ENCODE measurements at places on chromosomes 12 and 14. TPM values are rescaled to one million over a fixed set of nuclear protein-coding genes. Genes with fewer than 3 reads are reported as not detected.

The KRT1 gene
- not detected for total RNA-seq

The DCN gene
- not detected for total RNA-seq

GRCh38 chr12:62166525-62166924 lies 93.7 kb upstream of the USP15 start:
- no peak for DNase-seq

The NEUROD4 gene
- not detected for total RNA-seq

- no peak for DNase-seq
Measured at GRCh38 chr14:56195223-56195622, 77.0 kb downstream of the PELI2 start.

The OR4Q2 gene
- not detected for total RNA-seq

DNA sequence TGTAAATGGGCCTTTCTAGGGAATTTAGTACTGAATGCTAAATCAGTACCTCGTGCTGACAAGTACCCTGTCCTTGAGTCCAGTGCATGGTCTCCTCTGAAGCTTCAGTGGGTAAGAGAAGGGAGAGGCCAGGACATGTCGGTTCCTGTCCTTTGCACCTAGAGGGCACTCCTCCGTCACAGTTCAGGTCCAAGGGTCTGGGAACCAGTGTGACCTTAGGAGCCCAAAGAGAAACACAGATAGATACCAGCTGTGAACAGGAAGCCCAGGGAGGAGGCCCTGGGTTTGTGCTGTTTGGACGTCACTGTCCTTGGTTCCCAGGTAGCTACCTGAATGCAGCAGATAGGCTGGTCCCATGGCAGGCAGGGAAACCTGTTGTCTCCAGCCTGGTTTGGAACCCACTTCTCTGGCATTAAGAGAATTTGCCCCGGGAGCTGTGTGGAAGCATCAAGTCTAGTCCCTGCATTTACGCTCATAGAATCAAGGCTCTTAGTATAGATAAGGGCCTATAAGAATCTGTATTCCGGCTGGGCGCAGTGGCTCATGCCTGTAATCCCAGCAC lies 3.9 kb upstream of the FGF23 start:
- DNase-seq, result no peak

- DNase-seq, result no peak
Measured at GRCh38 chr14:61372379-61372778, 51.0 kb downstream of the PRKCH start.

The METAP2 gene
- total RNA-seq, result 85.5 TPM

The TSHR gene
- total RNA-seq, result not detected

The OR10P1 gene
- total RNA-seq, result not detected

- DNase-seq, result peak; percentile 25
Measured at GRCh38 chr14:68027276-68027675, 207.7 kb downstream of the RAD51B start.

DNA sequence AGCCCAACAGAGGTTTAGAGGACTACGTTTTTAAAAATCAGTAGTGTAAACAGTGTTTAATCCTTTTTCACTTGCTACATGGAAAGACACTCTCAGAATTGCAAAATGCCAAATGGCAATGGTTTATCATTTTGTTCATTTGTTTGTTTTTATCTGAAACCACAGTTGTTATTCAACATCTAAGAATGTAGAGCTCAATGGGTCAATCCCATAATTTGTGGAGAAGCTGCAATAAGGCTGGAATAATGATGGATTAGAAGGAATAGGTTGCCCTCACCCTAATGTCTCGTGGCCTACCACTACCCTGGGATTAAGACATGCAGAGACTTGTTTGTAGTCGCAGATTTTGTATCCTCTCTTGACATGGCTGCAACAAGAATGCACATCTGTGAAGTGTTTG lies 115.7 kb downstream of the LLPH start:
- DNase-seq, result peak; percentile 50

GRCh38 chr12:42996869-42997431 lies 407.4 kb upstream of the PRICKLE1 start:
- DNase-seq, result peak; percentile 31

DNA sequence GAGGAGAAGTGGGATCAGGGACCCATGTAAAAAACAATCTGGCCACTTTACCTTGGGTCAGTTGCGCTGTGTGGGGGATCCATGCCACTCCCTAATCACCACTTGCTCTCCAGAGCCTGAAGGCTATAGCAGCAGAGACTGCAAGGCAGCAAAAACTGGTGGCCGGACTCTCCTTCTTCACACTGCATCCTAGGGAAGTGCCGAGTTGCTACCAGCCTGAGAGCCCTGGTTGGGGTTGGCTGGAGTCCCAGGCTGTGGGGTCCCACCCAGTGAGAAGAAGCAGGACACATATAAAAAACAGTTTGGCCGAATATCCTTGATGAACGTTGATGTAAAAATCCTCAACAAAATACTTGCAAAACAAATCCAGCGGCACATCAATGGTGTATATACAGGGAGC lies 341.2 kb downstream of the AEBP2 start:
- no peak for DNase-seq

Data from PC-3 (cell line).